ENCODE measurements at places on chromosomes 5 and 9. TPM values are rescaled to one million over a fixed set of nuclear protein-coding genes. Genes with fewer than 3 reads are reported as not detected.

- no peak for DNase-seq
- no peaks in the 10 kb centered on the region for H3K36me3 ChIP-seq
- no peaks in the 10 kb centered on the region for H3K4me1 ChIP-seq
- no peak overlapping the region for H3K27ac ChIP-seq
- H3K27me3 ChIP-seq: no peaks in the 10 kb centered on the region
- H3K4me3 ChIP-seq: no peak overlapping the region
Measured at GRCh38 chr5:31911291-31912265, 262.5 kb downstream of the GOLPH3 start.

The BHMT2 gene
- total RNA-seq: 0.76 TPM

The SPINK13 gene
- not detected for total RNA-seq

The GFPT2 gene
- total RNA-seq: 5.5 TPM

- no peaks in the 10 kb centered on the region for H3K27me3 ChIP-seq
- no peaks in the 10 kb centered on the region for H3K36me3 ChIP-seq
- H3K4me3 ChIP-seq: no peak overlapping the region
- DNase-seq: no peak
Measured at GRCh38 chr5:174504266-174504726, 220.1 kb upstream of the MSX2 start.

DNA sequence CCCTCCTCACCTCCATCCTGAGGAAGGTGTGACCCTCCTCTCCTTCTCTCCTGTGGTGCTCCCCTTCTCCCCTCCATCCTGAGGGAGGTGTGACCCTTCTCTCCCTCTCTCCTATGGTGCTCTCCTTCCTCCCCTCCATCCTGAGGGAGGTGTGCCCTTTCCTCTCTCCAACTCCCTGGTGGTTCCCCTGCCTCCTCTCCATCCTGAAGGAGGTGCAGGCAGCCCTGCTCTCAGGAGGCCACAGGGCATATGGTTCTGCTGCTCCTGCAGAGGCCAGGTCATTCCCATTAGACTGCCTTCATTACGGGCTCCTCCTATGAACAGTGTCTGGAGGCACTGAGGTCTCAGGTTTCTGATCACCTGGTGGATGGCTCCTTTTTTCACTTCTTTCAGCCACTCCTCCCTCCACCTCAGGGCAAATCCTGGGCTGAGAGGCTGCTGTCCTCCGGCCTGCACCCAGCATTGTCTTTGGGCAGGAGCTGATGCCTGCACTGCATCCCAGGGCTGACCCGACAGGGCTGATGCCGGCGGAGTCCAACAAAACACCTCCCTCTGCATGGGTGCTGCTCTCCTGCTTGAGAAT, 197.1 kb downstream of the MED10 start:
- no peaks in the 10 kb centered on the region for H3K36me3 ChIP-seq
- no peak overlapping the region for H3K4me3 ChIP-seq
- DNase-seq: no peak

GRCh38 chr5:76528547-76529331, 94.5 kb downstream of the F2RL2 start:
- H3K4me3 ChIP-seq: no peak overlapping the region
- H3K36me3 ChIP-seq: no peaks in the 10 kb centered on the region
- H3K27ac ChIP-seq: no peak overlapping the region
- no peak for DNase-seq

- peaks cover 38% of the 10 kb centered on the region for H3K36me3 ChIP-seq
- no peaks in the 10 kb centered on the region for H3K27me3 ChIP-seq
- H3K4me3 ChIP-seq: no peak overlapping the region
- no peak overlapping the region for H3K27ac ChIP-seq
Measured at GRCh38 chr9:134812343-134812673, 68.3 kb upstream of the FCN2 start.

The NR5A1 gene
- not detected for total RNA-seq

The TMEM232 gene
- total RNA-seq: 0.38 TPM

GRCh38 chr5:133052317-133053175, 733 bp downstream of the HSPA4 start:
- peaks cover 37% of the 10 kb centered on the region for H3K4me1 ChIP-seq
- no peaks in the 10 kb centered on the region for H3K36me3 ChIP-seq
- H3K27me3 ChIP-seq: no peaks in the 10 kb centered on the region
- DNase-seq: peak; percentile 65
- peak overlapping the region; percentile 90 for H3K4me3 ChIP-seq
- H3K27ac ChIP-seq: peak overlapping the region; percentile 86

GRCh38 chr5:102747386-102748166, 7.5 kb upstream of the PAM start:
- no peaks in the 10 kb centered on the region for H3K36me3 ChIP-seq
- no peaks in the 10 kb centered on the region for H3K4me1 ChIP-seq
- H3K4me3 ChIP-seq: no peak overlapping the region
- DNase-seq: no peak
- no peaks in the 10 kb centered on the region for H3K27me3 ChIP-seq
- H3K27ac ChIP-seq: no peak overlapping the region

The CD72 gene
- not detected for total RNA-seq

DNA sequence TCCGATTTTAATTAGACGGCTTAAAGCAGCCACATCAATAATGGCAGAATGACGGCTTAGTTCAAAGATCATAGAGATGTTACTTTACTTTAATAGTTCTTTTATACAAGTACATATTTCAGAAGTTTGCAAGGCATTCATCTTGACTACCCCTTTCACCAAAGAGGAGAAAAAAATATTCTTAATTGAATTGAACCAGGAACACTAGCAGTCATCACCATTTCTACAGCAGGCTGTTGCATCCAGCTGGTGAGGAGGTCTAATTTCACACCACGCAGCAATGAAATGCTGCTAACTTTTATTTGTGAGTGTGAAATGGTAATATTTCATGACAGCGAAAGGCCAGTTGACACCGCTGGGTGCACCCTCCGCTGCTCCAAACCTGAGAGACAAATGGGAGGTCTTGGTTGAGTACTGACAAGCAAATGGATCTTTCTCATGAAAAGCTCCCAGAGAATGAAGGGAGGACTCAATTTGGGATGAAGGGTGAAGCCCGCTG, 322.2 kb downstream of the GLIS3 start:
- H3K4me1 ChIP-seq: no peaks in the 10 kb centered on the region
- no peak overlapping the region for H3K4me3 ChIP-seq
- H3K36me3 ChIP-seq: no peaks in the 10 kb centered on the region
- no peak for DNase-seq
- no peaks in the 10 kb centered on the region for H3K27me3 ChIP-seq
- no peak overlapping the region for H3K27ac ChIP-seq

The ANXA2R gene
- total RNA-seq: 6.6 TPM

DNA sequence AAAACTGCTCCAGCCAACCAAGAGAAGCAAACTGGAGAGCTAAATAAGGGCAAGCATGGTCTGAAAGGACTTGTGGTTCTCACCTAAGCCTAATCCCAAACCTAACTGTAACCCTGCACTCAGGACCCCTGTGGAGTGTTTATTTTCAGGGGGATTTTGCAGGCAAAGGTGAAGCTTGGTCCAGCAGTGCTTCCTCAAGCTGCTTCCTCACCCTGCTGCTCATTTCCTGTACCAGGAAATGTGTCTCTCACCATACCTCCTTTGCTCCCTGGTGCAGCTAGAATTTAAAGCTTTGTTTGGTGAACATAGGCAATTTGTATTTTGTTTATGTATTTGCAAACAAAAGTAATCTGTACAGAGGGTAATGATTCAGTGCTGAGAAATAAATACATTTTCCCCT, 50.2 kb downstream of the CARTPT start:
- H3K36me3 ChIP-seq: no peaks in the 10 kb centered on the region
- H3K4me3 ChIP-seq: peak overlapping the region; percentile 17
- H3K27me3 ChIP-seq: peaks cover 2% of the 10 kb centered on the region
- peaks cover 24% of the 10 kb centered on the region for H3K4me1 ChIP-seq
- H3K27ac ChIP-seq: peak overlapping the region; percentile 41

The CKMT2 gene
- total RNA-seq: not detected
